ENCODE measurements at places on chromosomes 16 and 17.

DNA sequence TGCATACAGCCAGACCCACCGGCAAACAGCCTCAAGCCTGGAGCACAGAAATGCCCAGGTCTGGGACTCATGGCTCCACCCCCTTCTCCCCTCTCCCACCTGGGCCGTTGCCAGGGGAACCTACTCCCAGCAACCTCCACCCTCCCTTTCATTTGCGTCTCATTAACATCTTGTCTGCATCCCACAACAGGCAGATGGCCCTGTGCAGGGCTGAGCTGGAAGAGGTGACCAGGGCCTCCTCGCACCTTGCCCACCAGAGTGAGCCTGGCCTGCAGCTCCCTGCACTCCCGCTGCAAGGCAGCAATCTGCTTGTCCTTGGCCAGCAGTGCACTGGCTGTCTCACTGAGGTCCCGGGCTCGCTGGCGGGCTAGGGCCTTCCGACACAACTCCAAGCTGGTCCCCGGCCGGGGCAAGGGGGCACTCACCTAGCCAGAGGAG, 3.3 kb downstream of the TSPOAP1 start:
- DNase-seq = no peak

GRCh38 chr16:71348262-71349085, 10.0 kb upstream of the CALB2 start:
- no peak for DNase-seq

GRCh38 chr17:15354256-15354655, 12.9 kb upstream of the TEKT3 start:
- no peak for DNase-seq

DNA sequence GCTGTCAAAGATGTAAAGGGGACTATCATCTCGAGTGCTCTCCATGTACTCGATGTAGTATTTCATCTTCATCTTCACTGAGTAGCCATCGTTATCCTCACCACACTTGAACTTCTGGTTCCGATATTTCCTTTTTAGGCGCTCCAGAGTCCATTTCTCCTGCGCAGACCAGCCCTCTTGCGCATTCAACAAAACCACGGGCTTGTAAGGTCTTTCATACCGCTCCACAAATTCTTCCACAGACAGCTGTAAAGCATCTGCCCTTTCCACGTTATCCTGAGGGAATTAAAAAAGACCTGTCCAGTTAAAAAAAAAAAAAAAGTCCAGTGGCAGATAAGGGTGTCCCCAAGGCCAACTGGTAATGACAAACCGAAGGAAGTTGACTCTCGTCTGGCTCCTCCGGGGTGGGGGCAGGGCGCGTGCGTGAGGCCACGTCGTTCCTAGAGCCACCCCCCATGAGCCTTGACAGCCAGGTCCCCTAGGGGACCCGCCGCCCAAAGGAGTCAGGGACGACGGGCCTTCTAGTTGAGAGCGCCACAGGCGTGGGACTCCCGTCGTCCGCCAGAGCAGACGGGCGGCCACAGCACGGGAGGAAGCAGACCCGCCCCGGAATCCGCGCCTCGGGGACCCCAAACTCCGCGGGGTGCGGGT, 701 bp downstream of the JMJD6 start:
- DNase-seq = no peak

DNA sequence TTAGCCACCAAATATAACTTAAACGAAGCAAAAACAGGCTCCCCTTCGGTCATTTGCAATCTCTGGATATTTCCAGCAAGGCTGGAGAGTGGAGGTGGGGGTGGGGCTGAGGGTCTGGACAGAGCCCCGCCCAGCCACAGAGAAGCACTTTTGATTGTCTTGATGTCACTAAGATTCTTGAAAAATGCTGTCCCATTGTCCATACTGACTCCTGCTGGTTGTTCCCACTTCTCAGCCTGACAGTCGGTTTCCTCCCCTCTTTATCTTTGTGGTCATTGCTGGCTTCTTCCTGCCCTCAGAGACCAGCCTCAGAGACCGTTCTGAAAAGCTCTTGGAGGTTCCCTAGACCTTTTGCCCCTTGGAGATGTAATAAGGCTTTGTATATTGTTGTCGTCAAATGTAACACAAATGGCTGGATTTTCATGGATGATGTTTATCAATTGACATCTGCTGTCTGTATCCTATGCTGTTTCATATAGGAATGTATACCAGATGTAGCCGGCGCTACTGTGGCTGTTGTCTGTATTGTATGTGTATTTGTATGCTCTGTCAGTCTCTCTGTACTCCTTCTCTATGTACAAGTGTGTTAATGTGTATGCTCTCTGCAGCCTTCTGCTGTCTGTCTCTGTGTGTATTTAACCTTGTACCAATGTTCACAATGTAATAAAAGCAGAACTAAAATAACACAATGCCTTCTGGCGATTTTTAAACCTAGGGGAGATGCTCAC, 94.8 kb upstream of the DNAH9 start:
- DNase-seq = no peak

GRCh38 chr17:67751101-67752074, 33.7 kb downstream of the NOL11 start:
- no peak for DNase-seq

GRCh38 chr17:11852912-11853311, 144.4 kb downstream of the ZNF18 start:
- DNase-seq = no peak

DNA sequence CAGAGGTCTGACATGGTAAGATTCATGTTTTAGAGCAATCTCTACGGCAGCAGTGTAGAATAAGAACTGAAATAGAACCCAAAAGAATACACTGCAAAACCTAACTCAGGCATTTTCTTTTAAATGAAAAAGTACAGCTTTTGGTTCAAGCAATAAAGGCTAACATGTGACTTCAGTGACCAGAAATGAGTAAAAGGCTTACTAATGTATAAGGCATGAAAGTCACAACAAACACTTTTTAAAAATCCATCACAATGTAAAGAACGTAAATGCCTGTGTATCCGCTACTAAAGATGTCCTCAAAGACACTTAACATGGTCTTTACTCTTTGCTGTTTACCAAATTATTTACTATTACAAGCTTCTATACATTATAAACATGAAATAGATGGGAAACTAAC, 16.6 kb downstream of the KIAA0753 start:
- no peak for DNase-seq

- no peak for DNase-seq
Measured at GRCh38 chr16:84751241-84751640, 51.4 kb downstream of the USP10 start.

DNA sequence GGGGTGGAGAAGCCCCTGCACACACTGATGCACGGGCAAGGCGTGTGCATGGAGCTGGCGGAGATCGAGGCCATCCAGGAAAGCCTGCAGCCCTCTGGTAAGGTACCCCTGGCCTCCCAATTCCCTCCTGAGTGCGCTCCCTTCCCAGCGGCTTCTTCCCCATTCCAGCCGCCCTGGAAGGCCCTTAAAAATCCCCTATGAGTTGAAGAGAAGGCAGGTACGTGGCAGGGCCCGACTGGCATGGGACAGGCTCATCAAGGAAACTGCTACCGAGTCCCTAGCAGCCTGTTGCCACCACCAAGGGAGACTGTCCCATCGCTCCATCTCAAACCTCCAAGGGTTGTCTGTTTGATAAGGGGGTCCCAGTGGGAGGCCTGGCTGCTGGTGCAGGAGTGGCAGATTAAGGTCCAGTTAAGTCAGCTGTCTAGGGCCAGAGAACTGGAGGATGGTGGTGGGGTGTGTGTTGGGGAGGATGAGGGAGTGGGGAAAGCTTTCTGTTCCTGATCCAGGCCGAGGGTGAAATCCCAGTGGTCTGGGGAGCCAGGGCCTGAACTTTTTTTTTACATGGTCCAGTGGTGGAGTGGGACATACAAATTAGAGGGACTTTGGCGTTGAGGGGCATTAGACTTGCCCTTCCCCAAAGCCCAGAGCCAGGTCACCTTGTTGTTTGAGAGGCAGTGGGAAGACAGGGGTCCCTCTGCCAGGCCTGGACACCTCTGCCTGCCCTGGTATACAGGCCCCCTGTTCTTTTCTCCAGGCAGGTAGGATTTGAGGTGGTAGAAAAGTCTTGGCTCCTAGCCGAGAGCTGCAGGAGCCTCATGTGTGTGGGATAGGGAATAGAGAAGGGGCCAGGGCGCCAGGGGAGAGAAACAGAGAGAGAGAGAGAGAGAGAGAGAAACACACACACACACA, 994 bp downstream of the IGFBP4 start:
- DNase-seq = no peak
